HAP-1 (cell line): ENCODE measurements at places on chromosomes 5 and 9.

DNA sequence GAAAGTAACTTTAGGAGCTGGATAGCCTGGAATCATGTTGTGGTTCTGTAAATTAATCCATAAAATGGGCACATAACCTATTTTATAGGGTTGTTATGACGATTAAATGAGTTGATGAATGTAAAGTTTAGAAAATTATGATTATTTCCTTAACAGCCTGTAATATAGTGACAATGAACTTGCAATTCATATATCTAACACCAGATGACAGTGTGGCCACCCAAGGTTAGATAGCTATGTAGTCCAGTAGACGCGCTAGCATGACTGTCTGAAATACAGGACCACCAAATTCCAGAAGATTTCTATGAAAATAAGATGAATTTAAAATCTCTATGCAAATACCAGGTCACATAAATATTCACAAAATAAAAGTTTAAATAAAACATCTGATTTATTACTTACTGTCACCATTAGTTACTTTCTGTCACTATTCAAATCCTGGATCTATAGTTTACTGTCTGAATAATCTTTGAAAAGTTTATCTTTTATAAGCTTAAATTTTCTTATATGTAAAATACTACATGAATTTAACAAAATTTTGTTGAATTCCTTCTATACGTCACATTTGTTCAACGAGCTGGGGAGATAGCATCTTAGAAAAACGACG lies 26.1 kb upstream of the MACIR start:
- peak; percentile 54 for DNase-seq

- no peak for DNase-seq
Observed at GRCh38 chr9:112043423-112043822, 131.7 kb downstream of the SUSD1 start.

DNA sequence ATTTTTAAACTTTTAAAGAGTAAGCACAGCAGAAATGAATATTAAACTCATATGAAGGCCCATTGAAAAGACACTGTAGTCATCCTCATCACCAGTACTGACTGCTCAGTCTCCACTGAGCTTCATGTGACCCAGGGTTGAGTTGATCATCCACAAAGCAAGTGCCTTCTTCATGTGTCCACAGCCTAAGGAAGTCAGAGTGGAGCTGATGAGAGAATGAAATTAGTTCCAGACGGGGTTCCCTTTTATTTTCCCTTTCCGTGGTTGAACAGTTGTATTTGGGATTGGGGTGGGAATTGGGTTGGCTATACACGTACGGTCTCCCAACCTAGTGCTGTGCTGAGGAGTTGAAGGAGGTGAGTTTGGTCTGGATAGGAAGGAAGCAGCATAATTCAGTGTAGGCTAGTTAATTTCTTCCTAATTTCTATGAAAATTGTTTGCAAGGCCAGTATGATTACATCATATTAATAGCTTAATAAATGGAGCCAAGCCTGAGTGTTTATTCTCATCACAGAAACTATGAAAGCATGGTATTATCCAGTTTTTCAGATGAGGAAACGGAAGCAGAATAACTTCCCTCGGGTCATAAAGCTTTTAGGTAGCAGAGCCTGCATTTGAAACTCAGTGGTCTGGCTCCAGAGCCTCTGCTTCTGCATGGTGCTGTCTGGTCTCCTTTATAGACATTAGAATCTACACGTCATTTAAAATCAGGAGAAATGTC lies 103.9 kb upstream of the DMRT1 start:
- DNase-seq: no peak

GRCh38 chr9:80085668-80086067 lies 513.9 kb downstream of the TLE4 start:
- DNase-seq: no peak

DNA sequence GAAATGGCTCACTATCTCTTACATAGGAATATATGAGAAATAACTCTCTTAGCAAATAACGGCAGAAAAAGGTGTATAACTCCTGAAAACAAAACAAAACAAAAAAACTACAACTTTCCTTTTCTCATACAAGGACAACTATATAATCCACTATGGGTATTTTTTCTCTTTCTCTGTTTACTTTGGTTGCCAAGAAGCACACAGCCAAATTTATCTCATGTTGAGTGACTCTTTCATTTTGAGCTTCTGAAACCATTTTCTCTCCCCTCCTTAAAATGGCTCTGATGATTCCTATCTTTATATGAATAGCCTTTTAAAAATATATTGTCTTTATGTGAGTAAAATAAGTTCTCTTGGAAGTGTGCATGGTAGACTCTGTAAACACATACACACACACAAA lies 128.7 kb downstream of the TRIM32 start:
- DNase-seq: no peak

- DNase-seq: no peak
Observed at GRCh38 chr9:34272101-34272541, 56.9 kb downstream of the KIF24 start.

GRCh38 chr5:8081179-8081578 lies 212.2 kb downstream of the MTRR start:
- DNase-seq: no peak

GRCh38 chr9:130824643-130825350 lies 10.3 kb upstream of the ABL1 start:
- peak; percentile 76 for DNase-seq

DNA sequence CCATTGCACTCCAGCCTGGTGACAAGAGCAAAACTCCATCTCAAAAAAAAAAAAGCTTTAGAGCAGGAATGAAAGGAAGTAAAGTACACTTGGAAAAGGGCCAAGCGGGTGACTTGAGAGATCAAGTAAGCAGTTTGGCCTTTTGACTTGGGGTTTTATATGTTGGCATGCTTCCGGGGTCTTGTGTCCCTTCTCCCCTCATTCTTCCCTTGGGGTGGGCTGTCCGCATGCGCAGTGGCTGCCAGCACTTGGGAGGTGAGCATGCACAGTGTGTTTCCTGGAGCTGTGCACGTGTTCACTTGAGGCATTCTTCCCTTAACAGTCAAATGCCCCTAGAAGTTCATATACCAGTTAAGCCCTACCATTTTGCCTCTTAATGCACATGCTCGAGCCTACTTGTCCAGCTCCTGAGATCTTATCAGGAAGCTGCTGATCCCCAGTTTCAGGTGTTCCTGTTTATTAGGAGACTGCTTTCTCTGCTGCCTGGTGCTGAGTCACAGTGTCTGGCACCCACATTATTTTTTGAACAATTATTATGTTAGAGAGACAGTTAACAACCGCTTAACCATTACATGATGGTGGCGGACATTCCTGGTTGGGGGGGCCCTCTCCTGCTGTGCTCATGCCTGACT lies 32.6 kb upstream of the PRRC2B start:
- DNase-seq: peak; percentile 48

DNA sequence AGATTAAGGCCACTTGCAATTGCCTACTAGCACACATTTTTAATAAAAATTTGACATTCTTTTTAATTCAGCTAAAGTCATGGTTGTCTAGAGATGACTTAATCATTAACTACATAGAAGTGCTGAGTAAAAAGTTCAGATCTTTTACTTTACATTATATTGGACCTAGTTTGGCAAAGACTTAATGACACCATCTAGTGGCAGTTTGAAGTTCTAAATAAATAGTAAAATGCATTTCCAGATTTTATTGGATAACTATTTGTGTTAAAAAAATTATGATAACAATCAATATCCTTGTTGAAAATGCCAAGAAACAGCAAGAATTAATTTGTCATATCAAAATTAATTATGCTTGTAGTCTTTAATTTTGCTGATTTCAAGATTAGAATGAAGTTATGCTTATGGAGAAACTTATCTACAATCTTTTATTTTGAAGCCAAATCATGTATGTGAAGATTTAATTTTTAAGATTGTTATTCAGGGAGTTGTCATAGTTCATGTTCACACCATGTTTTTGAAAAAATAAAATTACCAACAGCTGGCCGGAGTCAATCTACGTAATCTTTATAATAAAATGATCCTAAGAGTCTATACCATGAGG lies 69.6 kb upstream of the PJA2 start:
- no peak for DNase-seq

GRCh38 chr9:120837921-120838320 lies 4.8 kb downstream of the PSMD5 start:
- no peak for DNase-seq

- DNase-seq: no peak
Observed at GRCh38 chr5:157817928-157818327, 41.0 kb downstream of the CLINT1 start.

- DNase-seq: peak; percentile 72
Observed at GRCh38 chr5:73215891-73216610, 43.1 kb downstream of the TMEM174 start.

- DNase-seq: no peak
Observed at GRCh38 chr5:73599380-73599779, 26.6 kb upstream of the ARHGEF28 start.

- DNase-seq: peak; percentile 49
Observed at GRCh38 chr5:54404568-54404967, 50.9 kb upstream of the HSPB3 start.

GRCh38 chr9:101387871-101388506 lies 3.2 kb upstream of the BAAT start:
- peak; percentile 40 for DNase-seq

GRCh38 chr5:117494188-117494587 lies 919.6 kb upstream of the SEMA6A start:
- no peak for DNase-seq

GRCh38 chr9:127018935-127019334 lies 103.5 kb downstream of the ANGPTL2 start:
- DNase-seq: no peak

DNA sequence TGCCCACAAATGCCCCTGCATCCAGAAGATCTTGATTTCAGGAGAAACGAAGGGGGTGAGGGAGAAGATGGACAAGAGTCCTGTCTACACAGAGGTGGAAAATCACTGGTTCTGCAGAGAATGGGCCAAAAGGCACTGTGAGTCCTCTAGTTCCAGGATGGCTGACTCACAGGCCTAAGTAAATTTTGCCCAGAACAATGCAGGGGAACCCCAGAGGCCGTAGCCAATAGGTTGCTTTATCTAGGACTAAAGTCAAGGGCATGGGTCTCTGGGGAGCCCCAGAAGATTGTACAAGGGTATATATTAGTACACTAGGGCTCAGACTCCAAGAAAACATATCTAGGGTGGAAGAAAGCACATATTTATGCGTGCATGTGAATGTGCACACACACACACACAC lies 98.0 kb downstream of the SLIT3 start:
- no peak for DNase-seq

GRCh38 chr9:14311171-14311949 lies 2.6 kb downstream of the NFIB start:
- DNase-seq: no peak

DNA sequence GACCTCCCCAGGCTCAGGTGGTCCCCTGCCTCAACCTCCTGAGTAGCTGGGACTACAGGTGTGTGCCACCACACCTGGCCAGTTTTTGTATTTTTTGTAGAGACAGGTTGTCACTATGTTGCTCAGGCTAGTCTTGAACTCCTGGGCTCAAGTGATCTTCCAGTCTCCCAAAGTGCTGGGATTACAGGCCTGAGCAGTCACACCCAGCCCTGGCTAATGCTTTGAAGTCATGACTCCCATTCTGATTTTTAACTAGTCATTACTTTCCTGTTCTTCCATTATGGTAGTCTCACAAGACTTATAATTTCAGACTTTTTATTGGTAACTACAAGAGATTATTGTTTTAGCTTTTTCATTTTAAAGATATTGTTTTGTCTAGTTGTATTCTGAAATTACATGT lies 26.3 kb downstream of the UBAP1 start:
- DNase-seq: no peak

- peak; percentile 58 for DNase-seq
Observed at GRCh38 chr9:94693485-94694204, 32.9 kb upstream of the AOPEP start.

DNA sequence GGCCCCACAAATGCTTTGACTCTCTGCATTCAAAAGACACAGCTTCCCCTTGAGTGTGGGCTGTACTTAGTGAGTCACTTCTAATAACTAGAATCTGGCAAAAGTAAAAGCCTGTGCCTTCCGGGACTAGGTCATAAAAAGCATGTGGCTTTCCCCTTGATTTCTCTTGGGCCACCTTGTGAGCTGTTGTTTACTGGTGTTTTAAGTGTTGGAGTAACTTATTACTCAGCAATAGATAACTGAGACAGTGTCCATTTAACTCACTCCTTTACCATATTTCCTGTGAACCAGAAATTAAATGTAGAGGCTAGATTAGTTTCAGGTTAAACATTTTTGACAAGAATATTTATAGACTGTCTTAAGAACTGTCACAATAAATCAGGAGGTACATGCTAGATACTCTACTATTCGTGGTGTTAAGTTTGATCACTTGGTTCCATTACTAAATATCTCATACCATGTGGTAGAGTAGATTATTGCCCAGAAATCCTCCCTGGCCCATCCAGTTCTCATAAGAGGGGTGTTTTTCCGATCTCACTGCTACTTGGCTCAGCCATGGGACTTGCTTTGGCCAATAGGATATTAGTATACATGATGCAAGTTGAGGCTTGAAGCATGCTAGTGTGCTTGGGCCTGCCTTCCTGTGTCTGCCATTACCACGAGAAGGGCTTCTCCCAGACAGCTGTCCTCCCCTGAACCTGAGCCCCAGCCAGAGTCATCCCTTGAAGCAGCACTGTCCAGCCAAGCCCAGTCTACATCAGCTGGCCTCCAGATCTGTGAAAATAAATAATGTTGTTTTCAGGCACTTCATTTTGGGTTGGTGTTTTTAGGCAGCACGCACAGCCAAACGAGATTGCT lies 10.4 kb upstream of the CMBL start:
- no peak for DNase-seq

DNA sequence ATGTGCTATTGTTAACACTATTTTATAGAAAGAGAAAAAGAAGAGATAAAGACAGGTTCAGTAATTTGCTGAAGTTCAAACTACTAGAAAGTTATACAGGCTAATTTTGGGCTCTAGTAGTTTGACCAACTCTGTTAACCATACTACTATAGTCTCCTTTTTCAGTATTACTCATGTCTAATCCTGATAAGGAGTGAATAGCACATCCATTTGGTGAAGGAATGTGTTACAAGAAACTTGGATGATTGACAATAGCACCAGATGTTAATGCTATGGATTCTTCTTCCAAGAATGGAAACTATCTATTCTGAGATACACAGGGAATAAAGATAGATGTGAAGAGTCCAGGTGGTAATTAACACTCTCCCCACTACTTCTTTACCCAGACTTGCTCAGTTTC lies 677.3 kb downstream of the PRELID2 start:
- DNase-seq: no peak

DNA sequence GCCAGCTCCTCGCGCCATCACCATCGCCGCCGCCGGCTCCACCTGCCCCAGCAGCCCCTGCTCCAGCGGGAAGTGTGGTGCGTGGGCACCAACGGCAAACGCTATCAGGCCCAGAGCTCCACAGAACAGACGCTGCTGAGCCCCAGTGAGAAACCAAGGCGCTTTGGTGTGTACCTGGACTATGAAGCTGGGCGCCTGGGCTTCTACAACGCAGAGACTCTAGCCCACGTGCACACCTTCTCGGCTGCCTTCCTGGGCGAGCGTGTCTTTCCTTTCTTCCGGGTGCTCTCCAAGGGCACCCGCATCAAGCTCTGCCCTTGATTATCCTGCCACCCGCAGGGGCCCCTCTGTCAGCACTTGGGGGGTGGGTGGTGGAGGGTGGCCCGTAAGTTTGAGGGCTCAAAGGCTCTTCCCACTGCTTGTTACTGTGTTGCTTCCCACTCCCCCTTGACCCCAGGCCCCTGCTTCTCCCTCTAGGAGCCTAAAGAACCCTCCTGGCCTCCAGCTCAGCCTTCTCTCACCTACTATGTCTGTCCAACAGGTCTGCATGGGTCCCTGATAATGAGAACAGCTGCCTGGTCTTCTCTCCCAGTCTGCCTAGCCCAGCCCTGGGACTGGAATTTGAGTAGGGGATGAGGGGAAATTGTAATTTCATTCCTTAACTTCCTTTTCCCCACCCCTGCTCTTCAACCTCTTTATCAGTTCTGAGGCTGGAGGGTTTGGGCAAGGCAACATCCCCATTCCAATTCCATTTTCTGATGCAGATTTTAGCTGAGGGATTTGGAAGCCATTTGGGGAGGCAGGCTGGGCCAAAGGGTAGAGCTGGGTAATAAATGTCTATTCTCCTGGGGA lies 9.0 kb downstream of the RACK1 start:
- no peak for DNase-seq
